ENCODE measurements at places on chromosomes 2 and 18.

DNA sequence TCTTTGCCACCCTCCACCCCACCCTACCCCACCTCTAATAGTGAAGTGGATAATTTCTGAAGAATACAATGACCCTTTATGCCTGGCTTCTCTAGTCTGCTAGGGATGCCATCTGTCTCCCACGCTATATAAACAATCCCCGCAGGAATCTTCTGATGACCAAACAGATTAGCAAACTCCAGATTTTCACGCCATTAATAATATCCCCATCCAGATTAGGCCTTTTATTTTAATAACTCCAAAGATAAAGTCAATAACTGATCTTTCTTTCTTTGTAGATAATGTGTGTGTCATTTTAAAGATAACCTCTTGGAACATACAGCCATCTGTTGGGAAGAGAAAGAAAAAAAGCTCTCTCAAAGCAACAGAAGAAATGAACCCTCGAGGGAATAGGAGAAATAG is 47.9 kb upstream of the CCDC150 start:
- no peak for DNase-seq

- DNase-seq = no peak
These were observed 40.7 kb downstream of the TMEM163 start for GRCh38 chr2:134677856-134678756.

DNA sequence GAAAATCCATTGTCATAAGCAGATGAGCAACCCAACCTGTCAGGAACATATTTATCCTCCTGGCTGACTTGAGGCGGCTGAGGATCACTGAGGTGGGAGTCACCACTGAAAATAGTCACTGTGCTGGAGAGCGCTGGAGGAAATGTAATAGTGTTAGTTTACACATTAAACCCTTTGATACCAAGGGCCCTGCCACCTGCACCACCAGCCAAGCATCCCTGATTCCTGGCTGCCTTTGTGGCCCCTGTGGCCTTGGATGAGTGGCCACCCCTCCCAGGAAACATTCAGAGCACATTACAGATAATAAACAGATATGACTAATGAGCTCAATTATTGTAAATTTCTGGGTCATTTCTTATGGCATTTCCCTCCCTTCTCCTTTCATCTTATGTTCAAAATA is 105.9 kb downstream of the LYPD1 start:
- DNase-seq = no peak

GRCh38 chr18:48782381-48782861 is 168.3 kb downstream of the SMAD7 start:
- no peak for DNase-seq

GRCh38 chr2:234211797-234212196 is 161.3 kb downstream of the SPP2 start:
- DNase-seq = no peak

DNA sequence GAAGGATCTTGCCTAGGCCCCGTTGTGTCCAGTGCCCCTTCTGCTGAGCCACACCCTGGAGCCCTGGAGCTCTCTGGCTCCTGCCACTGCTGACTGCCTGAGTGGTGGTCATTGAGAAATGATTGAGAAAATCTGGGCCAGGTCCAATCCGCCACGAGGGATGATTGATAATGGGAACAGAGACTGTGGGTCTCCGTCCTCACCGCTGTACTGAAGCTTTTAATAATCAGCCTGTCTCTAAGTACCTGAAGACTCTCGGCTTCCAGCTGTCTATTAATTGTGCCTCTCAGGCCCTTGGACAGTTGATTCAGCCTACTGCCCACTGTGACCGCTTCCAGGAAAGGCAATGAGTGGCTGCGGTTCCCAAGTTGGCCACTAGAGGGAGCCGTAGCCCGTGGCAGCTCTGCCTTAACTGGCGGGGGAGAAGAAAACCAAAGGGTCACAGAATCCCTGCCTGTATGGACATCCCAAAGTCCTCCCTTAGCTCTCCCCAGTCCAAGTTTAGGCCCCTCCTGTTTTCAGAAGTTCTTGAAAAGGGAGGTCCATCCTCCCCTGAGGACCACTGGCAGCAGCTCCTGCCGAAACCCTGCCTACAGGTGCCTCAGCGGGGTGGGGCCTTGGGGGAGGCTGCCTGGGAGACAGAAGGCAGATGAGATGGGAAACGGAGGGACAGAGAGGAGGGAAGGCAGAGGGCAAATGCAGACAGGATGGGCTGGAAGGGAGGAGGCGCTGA is 213.6 kb downstream of the TNS1 start:
- DNase-seq = peak; percentile 85

DNA sequence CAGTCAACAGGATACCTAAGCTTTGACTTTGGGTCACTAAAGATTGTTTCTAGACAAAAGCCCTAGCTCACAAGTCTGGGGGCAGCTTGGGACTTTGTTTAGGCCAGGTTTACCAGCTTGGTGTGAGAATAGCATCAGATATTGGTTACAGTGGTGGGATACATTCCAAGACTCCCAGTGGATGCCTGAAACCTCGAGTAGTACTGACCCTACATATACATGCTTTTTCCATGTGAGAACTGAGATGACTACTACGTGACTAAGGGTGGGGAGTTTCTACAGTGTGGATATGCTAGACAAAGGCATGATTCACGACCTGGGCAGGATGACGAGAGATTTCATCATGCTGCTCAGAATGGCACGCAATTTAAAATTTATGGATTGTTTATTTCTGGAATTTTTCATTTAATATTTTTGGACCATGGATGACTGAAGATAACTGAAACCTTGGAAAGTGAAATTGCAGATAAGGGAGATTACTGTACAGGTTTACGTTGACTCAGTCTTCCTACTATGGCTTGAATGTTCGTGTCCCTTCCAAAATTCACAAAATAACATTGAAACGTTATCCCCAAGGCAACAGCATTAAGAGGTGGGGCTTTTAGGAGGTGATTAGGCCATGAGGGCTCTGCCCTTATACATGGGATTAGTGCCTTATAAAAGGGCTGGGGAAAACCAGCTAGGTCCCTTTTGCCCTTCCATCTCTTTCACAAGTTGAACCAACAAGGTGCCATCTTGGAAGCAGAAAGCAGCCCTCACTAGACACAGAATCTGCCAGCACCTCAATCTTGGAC is 50.2 kb upstream of the CTAGE1 start:
- no peak for DNase-seq

DNA sequence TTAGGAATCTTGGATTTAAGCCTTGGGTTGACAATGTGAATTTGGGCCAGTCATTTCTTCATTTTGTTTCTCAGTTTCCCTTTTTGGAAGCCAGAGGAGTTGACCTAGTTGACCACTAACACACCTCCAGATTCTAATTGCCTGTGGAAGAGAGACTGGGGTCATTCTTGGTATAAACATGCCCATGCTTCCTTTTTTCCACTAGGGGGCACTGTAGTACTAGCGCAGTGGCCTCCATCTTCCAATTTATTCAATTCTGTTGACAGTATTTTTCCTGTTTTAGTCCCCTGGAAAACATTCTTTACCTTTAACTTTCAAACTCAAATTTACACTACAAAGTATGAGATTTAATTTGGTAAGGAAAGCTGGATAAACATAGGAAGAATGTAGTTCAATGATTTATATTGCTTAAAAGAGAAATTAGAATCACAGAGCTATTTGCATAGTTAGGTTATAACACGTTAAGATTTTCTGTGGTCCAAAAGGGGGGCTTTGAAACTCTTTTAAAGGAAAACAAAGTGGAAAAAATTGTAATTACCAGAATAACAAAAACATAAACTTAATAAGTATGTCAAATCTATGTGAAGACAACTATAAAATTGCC is 57.5 kb upstream of the AGPS start:
- DNase-seq = peak; percentile 59

GRCh38 chr2:6924101-6924923 is 7.1 kb downstream of the RNF144A start:
- no peak for DNase-seq

- peak; percentile 67 for DNase-seq
These were observed 35.5 kb upstream of the PTMA start for GRCh38 chr2:231672617-231673347.

DNA sequence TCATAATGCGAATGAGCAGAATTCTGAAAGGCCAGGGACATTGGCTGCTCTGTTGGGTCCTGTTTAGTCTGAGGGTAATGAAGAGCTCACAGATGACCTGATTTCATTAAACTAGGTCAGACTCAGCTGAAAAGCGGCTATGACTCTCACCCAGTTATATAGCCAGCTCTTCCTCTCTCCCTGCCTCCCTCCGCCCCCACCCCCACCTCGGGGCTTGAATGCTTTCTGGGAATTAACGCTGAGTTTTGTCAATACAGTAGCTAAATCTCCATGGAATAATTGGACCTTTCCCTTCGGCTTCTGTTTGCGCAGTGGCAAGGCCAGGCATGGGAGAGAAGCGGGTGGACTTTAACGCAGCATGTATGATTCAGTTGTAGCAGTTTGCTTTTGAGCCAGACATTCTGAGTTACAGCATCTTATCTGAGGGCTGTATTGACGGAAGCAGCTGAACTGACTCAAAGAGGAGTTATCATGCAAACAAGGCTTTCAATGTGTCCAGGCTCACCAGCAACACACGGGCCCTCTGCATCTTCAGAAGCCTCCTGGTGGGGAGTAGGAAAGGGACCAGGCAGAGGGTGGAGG is 110.6 kb downstream of the MYCN start:
- DNase-seq = no peak

DNA sequence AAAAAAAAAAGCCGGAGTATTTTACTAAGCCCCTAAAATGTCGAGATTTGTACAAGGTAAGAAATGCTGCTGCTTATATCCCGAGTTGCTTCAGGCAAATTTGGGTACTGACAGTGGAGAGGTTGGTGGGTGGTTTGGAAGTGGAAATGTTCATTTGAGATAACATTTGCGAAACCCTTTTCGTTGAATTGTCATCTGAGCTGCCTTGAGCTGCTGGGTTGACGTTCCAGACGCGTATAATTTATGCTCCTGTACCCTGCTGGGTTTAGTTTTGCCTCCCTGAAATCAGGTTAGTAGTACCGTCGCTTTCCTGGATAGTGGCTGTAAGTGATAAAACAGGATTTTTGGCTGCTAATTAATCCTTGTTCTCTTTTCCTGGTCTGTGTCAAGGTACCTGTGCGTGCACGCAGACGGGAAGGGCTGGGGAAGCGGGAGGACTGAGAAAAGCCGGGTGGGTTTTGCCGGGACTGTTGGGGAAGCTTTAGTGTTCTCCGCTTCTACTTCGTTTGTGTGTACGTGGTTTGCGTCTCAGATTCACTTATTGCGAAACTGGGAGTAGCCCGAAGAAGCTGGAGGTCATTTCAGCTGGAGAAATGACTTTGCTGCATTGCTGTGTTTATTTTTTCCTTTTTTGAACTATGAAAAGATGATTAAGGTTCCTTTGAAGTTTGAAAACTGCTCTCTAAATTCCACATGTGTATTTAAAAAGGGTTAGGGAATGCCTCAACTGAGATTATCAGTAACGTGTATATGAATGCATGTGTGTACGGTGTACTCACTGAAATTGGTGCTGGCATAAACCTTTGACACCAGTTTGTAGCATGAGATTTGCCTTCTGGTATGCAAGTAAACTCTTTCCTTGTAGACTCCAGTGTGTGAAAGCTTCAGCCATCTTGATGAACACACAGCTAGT is 709 bp downstream of the UGP2 start:
- DNase-seq = no peak

GRCh38 chr2:20515290-20516220 is 68.7 kb downstream of the RHOB start:
- DNase-seq = no peak

DNA sequence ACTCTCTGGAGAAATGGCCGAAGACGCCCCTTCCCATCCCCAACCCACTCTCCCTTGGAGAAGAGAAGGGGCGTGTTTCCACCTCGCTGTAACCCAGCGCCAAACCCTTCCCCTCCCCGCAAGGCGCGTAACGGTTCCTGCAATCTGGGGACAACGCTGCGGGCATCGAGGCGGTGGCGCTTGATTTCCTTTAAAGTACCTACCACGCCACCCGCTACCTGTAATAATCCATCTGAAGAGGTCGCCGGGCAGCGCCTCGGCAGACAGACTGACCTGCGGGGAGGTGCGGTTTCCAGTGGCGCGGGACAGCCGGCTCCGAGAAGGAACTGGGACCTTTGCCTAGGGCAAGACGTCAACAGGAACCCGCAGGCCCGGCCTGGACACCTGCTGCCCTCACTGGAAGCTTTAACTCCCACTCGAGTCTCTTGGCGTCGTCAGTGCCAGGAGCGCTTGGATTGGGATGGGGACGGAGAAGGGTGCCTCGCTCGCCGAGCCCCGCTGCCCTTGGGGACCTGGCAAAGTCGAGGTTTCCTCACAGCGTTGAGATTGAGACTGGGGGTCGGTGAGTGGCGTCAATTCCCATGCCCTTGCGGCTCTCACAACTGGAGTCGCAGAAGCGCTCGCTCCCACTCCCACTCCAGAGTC is at the start of gene CYP1B1:
TSS of gene CYP1B1 (minus strand) at position 645 of the 645 bp plus-strand sequence. CDS start 763 bp downstream, outside the sequence.
- no peak for DNase-seq

- peak; percentile 92 for DNase-seq
These were observed 125.4 kb downstream of the CTIF start for GRCh38 chr18:48663931-48664847.

All from iPS-NIHi11 (cell line).